ENCODE measurements at places on chromosomes 5 and 9.

DNA sequence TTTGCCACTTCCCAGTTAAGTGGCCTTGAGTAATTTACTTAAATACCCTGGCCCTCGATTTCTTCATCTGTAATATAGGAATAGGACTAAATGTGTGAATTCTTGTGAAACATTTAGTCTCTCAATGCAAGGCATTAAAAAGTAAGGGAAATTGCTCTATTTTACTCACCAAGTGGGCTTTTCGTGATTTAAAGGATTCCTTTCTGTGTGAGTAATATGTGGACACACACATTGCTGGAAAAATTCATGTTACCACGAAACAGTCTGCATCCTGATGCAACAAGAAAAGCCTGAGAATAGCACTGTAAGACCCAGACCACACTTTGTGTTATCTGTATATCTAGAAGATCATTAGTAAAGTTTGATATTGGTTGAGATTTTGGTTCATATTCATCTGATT lies 1243.0 kb upstream of the CDH9 start:
- no peak for DNase-seq

- no peak for DNase-seq
Measured at GRCh38 chr5:87300744-87301143, 33.1 kb downstream of the RASA1 start.

DNA sequence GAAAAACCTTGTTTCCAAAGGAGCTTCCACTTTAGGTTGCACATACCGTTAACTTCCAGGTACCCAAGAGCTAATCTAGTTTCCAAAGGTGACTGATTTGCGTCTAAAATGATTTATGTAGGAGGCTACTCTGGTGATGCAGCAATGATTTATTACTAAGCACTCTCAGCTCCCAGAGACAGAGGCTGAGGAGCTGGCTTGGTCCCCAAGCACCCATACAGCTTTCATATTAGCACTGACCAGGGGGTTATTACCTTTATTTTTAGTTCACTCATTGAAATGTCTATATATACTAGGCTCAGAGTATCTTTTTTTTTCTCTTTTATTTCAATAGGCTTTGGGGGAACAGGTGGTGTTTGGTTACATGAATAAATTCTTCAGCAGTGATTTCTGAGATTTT lies 91.2 kb upstream of the EQTN start:
- no peak for DNase-seq

DNA sequence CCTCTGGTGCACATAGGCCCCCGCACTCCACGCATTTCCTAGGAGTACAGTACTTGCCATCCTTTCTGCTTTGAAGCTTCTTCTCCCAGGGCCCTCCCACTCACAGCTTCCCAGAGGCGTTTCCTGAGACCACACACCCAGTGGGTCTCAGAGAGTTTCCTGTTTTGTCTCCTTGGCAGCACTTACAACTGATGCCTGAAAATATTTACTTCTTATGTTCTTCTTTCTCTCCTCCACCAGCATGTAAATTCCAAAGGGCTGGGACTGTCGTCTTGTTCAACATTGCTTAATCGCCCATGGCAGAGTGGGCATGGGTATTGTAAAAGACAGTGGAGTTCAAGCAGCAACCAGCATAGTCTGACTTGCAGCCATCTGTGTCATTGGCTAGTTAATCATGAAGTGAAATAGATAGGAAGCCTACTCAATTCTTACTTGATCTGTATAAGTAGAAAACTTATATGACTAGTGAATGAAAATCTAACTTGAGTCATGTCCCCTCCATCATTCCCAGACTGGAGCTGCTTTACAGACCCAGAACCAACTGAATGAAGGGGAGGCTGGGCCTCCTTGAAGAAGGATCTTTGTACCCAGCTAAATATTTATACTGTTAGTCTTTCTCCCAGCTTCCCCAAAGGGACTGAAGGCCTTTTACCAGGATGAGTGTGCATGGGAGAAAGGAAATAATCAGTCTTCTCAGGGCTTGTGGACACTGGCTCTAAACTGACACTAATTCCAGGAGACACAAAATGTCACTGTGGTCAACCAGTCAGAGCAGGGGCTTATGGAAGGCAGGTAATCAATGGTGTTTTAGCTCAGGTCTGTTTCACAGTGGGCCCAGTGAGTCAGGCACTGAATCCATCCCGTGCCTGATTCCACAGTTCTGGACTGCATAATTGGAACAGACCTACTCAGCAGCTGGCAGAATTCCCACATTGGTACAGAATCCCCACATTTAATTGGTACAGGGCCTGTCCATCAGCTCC lies 116.4 kb downstream of the SV2C start:
- no peak for DNase-seq

- DNase-seq: no peak
Measured at GRCh38 chr5:163565492-163565891, 60.1 kb downstream of the MAT2B start.

Data from omental fat pad (tissue), 4 donors.